ENCODE measurements at places on chromosomes 3 and 15.

- DNase-seq = peak; percentile 58
Observed at GRCh38 chr3:149487598-149488197, 13.2 kb downstream of the TM4SF4 start.

- DNase-seq = peak; percentile 49
Observed at GRCh38 chr3:128714887-128715491, 11.0 kb upstream of the RAB7A start.

DNA sequence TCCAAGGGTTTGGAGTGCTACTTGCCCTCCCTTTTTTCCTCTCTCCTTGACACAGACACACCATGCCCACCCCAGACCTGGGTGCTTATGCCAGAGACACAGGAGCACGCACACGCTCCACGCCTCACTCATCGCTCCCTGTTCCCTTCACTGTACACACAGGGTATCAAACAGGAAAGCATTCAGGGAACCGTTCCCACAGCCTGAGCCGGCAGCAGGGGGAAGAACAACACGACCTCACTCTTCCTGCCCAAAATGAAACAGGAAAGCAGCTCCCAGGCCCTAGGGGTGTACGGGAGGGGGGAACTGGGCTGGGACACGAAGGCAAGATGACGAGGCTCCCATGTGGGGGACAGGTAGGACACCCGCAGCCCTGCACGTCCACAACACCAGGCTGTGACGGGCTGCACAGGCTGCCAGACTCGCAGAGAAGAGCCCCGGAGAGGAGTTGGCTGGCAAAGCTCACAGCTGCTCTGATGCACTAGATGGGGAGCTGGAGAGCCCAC lies 11.2 kb downstream of the DLL4 start:
- no peak for DNase-seq

GRCh38 chr3:128424508-128425069 lies 42.1 kb downstream of the DNAJB8 start:
- no peak for DNase-seq

- no peak for DNase-seq
Observed at GRCh38 chr3:127089486-127090145, 103.3 kb upstream of the PRR23E start.

DNA sequence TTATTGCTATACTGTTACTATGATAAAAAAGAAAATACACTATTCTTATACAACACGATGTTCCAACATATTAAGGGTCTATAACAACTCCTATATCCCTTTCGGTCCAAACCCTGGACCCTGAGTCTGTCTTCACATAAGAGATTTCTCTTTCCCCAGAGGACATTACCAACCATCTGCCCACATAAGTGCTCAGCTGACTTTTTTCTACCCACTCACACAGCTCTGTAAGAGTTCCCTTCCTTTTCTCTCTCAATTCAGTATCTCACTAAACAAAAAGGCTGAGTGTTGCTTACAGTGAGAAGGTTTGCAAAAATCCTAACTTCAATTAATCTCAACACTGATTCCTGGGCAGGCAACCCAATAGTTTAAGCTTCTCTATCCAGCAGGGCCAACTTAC lies 30.5 kb downstream of the ITGB5 start:
- DNase-seq = no peak

DNA sequence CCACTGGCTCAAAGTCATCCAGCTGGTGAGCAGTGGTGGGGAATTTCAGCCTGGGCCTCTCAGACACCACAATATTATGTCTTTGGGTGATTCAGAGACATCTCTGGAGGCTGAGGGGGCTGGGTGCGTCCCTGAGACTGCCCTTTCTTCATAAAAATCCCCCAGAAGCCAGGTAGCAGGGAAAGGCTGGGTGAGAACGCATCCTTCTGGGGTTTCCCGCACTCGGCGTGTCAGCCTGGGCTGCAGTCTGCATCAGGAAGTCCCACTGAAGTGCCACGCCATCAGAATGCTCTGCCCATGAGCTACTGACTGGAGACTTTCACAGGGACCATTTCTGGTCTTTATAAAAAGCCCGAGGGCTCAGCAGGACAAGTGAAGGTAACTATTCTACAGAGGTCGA lies 148.8 kb upstream of the SLC6A11 start:
- DNase-seq = no peak

GRCh38 chr15:59685737-59686297 lies 3.3 kb downstream of the BNIP2 start:
- DNase-seq = no peak

GRCh38 chr15:65231306-65231705 lies 20.0 kb upstream of the CILP start:
- no peak for DNase-seq

DNA sequence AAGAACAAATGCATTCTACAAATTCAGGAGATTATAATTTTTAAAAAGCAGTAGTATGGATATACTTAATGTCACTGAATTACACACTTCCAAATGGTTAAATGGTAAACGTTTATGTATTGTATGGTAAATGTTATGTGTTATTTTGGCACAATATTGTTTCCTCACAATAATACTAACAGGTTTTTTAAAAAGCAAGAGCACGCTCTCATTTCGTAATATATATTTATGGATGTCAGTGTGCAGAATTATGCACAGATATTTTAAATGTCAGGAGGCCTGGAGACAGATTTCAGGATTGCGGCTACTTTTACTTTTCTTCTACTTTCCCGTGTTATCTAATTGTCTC lies 533 bp downstream of the ZNF445 start:
- DNase-seq = no peak

DNA sequence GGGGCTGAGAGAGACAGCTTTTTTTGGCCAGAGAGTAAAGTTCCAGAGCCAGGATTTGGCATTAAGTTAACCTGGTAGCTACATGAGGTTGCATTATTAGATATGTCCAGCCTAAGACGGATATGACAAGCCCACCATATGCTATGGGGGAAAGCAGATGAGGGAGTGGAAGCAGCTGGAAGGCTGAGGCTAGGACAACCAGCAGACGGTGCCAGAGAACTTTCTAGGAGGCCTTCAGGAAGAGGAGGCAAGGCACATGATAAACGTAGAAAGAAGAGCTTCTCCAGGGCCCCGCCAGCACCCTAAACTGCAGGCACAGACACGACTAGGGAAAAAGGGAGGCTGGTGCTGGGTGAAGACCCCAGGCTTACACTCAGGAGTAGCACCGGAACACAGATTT lies 87.0 kb downstream of the CTNNB1 start:
- DNase-seq = no peak

DNA sequence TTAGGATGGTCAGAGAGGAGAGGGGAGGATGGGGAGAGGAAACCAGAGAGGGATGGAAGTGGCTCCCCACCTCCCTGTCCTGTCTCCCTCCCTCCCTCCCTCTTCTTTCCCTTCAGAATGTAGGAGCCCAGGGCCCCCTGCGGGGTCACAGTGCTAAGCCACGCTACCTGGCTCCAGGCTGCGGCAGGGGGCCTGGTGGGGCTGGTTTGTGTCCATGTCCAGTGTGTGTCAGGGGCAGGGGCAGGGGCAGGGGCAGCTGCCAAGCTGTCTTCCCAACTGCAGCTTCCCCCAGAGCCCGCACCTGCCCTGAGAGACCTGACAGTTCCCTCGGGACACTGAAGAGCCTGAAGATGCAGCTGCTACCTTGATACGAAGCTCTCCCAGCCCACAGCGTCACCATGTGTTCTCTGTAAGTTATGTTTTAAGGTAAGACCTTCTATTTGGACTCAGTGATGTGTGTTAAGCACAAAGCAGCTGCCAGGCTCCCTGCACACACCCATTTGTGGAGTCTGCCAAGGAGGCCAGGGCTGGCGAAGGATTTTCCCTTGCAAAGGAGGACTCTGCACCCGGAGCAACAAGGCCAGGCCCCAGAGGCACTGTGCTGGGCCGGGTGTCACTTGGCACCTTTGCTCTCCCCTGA lies 121.8 kb upstream of the SMAD3 start:
- DNase-seq = no peak

DNA sequence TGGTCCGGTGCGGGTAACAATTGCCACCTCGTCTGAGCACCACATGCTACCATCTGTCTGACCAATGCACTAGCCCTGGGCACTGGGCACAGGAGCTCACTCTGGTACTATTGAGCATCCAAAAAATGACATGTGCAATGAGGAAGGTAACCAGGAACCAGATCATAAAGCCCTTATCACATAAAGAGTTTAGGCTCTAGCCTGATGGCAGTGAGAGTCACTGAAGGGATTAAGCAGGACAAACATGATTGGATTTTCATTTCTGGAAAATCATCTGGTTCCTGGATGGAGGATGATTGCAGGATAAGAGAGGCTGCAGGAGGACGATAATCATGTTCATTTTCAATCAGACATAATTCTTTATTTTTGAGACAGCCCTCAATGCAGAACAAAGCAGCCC lies 12.4 kb downstream of the NDUFB4 start:
- no peak for DNase-seq

- DNase-seq = no peak
Observed at GRCh38 chr3:52236424-52236886, 2.5 kb downstream of the TWF2 start.

DNA sequence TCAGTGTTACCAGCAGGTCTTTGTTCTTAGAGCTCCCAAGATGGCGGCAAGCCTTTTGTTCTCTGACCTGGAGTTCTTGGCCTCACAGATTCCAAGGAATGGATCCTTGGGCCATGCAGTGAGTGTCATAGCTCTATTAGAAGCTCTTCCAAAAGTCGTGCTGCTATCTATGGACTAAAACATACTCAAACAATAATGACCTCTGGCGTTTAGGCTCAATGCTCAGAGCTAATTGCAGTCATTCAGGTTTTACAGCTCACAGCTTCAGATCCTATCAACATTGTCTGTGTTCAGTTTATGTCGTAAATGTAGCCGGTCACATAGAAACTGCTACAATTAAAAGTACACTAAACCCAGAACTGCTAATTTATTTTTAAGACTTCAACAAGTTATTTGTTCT lies 22.2 kb downstream of the CCRL2 start:
- DNase-seq = no peak

- DNase-seq = peak; percentile 63
Observed at GRCh38 chr3:15795651-15796308, 2.0 kb downstream of the ANKRD28 start.

DNA sequence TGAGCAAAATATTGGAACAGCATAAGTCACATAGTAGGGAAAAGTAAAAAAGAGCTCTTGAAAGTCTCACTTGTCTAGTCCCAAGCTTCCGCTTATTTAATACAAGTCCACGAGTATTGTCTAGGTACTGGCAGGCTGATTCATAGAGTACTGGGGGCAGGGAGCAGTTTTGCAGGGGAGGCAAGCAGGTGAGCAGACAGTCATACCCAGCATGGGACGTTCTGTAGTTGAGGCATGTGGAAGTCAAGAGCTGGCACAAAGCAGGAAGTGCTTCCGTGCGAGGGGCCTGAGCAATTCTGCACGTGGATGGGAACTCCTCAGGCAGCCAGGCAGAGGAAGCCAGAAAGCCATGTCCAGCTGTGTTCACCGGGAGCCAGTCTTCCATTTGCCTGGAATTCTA lies 287.6 kb downstream of the EPHB1 start:
- no peak for DNase-seq

DNA sequence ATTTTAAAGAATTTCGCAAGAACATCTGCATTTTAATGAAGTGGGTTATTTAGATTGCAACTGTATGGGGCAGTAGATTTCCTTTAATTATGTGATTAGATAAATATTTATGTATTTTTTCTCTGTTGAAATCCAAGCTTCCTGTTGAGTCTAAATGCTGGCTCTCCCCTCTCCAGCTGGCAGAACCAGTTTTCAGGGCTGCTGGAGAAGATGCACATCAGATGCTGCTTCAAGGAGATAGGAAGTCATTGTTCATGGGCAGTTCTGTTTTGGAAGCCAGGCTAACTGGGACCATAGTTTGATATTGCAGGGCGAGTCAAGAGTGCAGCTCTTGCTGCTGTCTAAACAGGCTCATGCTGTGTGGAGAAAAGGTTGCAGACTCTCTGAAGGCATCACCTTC lies 97.4 kb downstream of the SLC9A9 start:
- no peak for DNase-seq

DNA sequence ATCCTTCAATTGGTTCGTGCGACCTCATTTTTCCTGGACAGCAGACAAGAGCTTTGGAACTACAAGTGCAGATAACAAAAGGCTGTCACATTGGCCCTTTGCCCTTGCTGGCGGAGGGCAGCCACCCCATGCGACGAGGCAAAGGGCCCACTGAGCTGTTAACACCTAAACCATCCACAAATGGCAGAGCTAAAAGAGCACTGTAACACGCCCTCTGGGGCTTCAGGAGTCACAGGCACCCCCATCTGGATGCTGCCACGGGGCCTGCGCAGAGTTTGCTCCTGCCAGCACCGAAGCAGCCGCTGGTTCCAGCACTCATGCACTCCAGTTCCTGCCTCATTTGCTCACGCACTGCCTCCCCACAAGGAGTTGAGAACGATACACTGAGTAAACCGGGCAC lies 524.9 kb downstream of the ZNF385D start:
- no peak for DNase-seq

DNA sequence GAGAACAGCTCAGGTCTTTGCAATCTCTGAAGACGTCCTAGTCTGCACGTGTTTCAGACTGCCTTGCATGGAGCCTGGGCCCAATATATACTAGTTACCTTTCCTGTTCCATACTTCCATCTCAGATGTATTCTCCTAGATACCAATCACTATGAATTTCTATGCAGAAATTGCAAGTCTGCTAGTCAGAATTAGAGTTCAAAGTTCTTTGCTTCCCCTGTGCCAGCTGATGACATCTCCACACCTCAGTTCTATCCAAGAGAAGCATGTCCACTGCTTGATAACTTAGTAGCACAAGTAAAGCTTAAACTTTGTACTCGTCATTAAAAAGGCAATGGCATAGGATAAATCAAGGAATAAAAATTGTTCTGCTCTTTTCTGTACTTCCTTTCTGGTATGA lies 133.6 kb upstream of the PLXND1 start:
- no peak for DNase-seq

- peak; percentile 28 for DNase-seq
Observed at GRCh38 chr15:51830276-51830806, 888 bp downstream of the TMOD3 start.

DNA sequence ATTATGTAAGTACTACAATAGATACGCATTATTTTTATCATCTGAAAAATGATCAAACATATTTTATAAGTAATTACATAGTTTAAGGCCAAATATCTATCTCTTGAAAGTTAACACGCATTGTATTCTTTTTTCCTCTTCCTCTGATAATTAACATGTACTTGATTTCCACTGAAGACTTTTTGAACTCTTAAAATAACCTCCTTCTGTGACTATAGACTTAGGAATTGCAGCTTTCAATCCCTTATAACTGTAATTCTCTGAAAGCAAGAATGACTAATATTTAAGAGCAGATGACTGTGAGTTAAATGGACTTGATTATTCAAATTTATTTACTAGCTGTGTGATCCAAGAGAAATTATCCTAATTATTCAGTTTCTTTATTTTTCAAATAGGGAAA lies 730.6 kb upstream of the NECTIN3 start:
- no peak for DNase-seq

- no peak for DNase-seq
Observed at GRCh38 chr3:46604127-46604526, 8.2 kb upstream of the FAM240A start.

All from activated CD4-positive, alpha-beta T cell treated with anti-CD3 and anti-CD28 coated beads, Interleukin-2, Interleukin-6, amounts not matched to agents 100 ng/mL and 50 ng/mL, durations not matched to agents 16 hours and 8 hours (primary cell).